Muscle of leg (tissue), 16 donors: ENCODE measurements at places on chromosomes 2 and 18.

- no peak for DNase-seq
These were observed 175.8 kb upstream of the PIEZO2 start for GRCh38 chr18:11324956-11325882.

DNA sequence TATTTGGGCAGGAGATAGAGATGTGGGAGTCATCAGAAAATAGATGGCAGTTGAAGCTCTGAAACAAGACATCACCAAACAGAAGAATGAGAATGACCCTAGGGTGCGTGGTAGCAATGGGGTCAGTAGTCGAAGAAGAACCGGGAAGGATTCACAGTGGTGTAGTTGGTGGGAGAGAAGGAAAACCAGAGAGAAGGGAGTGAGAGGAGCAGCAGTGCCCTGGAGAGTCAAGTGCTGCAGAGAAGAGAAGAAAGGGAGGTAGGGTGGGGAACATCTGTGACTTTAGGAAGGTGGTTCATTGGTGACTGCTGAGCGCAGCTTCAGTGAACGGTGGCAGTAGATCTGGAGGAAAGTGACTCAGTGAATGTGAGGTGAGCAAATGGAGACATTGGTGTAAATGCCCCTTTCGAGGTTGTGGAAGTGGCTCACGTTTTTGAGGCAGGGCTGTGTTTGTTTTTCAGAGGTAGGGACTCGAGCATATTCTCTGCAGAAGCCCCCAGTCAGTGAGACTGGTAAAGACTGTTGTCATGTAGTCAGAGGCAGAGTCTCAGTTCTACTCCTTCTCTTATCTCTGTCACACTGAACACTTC, 36.4 kb downstream of the CDC42EP3 start:
- DNase-seq: no peak

DNA sequence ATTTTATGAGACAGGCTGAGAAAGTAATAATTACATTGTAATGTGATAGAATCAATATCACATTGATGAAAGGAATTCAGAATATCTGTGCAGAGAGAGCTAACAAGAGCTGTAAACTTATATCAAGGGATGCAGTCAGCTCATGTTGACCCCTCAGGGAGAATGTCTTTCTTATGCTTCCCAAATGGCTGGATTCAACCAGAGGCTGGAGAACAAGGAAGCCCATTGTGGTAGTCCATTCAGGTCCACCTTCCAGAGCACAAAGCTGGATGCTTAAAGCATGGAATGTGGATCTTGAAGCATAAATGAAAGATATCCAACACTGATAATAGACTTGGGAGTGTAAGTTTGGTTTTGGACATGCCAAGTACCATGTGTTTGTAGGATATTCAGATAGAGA, 220.0 kb downstream of the FIGN start:
- DNase-seq: no peak

DNA sequence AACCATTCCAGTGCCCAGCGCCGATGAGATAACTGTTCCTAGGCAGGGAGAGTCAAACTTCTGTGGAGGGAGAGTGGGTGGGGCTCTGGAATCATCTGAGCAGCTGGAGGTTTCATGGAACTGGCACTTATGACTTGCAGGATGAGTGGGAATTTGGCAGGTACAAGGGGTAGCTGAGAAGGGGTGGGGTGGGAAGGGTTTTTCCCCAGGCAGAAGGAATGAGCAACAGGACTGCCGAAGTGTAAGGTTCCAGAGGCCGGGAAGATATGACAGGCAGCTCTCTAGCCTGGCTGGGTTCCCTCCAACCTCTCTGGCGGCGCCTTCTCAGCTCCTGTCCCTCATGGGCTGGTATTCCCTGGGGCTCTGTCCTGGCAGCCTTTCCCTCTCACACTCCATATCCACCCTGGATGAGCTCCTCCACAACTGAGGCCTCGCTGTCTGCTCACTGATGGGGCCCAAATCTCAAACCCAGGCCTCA, 2.5 kb upstream of the TET3 start:
- no peak for DNase-seq

DNA sequence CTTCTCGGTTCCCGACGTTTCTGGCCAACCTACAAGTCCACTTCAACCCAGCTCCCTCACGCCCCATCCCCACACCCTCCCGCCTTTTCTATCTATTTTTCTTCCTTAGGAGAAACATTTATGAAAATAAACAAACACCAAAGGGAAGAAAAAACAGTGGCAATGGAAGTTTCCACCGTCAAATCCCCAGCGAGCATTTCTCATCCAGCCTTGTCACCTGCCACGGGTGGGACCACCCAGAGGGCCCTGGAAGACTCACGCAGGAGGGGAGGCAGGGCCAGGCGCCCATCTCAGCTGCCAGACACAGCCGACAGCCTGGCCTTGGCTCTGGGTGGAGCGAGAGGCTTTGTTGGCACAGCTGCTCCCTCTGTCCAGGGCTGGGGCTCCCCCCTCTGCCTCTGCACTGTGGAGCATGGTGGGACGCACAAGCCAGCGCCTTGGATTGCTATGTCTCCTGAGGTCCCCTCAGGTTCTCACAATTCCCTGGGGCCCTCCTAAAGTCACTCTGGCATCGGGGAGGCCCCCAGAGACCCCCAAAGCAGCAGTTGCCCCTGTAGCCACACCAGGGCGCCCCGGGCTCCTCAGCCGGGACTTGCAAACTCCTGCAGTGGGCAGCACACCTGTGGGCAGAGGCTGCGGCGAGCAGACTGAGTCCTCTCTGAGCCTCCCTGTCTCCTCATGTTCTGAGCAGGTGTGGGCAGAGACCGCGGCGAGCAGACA, 395.7 kb upstream of the SALL3 start:
- DNase-seq: no peak

DNA sequence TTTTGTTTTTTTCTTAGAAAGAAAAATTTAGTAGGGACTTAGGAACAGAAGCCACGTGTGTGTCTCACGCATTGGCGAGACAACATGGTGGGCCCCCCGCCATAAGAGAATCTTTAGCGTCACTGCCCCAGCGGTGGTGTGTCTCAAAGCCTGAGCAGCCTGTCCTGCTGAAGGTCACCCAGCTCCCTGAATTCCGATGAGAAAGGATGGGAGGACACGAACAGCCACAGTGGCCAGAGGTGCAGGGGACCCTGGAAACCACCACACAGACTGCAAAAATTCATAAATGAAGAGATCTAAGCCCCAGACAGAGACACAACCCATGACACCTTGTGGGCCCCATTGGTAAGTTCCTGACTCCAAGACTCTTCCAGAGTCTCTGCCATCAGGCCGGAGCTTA, 266.1 kb upstream of the RAB6C start:
- DNase-seq: no peak

DNA sequence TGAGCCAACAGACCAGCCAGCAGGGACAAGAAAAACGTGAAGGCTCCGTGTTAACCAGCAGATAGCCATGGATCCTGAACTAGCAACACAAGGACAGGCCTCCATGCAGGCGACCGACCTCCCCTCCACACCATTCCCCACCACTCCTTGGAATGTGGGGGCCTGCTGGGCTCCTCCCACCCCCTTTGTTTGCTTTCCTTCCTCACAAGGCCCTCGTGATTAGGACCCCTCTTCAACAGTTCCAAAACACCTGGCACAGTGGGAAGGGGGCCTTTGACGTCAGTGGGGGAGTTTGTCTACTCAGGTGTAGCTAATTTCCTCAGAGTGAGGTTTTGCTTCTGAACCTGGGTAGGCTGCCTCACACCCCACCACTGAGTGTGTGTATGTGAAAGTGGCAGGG, 37.8 kb downstream of the SLC14A2 start:
- no peak for DNase-seq

DNA sequence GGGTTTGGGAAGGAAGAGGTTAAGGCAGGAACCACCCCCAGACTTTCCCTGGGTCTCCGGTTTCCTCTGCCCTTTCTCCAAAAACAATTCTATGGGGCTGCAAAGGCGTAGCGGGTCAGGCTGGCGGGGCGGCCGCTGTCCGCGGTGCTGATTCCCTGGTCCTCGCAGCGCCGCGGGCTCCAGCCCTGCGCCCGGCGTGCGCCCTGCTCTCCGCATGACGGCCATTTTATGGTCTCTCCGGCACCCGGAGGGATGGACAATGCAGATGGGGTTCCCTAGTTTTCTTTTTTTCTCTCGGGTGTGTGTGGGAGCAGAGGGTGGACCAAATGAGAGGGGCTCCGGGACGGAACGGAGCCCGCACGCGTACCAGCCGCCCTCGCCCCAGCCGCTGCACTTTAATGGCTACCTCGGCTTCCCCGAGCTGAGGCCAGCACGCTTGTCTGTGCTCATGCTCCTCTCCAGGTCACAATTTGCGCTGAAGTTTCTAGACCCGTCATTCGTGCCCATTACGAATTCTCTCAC, 1.6 kb downstream of the ST8SIA3 start:
- DNase-seq: peak; percentile 51

GRCh38 chr18:56108478-56109367, 520.7 kb upstream of the TCF4 start:
- DNase-seq: peak; percentile 48

- peak; percentile 21 for DNase-seq
These were observed 132.6 kb upstream of the RBBP8 start for GRCh38 chr18:22800551-22800951.

- peak; percentile 14 for DNase-seq
These were observed 128.4 kb upstream of the CBLN2 start for GRCh38 chr18:72672364-72673184.

DNA sequence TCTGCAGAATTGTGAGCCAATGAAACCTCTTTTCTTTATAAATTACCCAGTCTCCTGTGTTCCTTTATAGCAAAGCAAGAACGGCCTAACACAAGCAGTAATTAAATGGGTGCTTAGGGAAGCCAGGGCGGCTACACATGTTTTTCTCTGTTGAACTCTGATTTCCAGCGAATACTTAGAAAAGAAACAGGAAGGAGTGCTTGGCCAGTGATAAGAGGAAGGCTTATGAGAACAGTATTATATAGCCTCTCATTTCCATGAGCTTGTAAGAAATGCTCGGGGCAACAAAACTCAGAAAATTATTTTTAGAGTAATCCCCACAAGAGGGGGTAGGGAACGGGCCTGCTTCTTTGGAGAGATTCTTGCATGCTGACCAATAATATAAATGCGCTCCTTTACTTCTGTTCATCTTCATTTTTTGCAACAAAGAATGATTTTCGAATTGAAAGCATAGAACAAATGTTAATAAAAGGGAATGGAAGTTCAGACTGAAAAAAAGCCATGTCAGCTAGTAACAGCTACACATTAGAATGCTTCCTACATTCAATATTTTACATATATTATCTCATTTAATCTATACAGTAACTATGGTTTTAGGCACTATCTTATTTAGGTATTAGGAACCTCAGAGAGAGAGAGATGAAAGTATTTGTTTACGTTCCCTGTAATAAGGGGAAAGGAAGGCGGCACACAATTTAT, 49.7 kb upstream of the CCDC85A start:
- peak; percentile 28 for DNase-seq

DNA sequence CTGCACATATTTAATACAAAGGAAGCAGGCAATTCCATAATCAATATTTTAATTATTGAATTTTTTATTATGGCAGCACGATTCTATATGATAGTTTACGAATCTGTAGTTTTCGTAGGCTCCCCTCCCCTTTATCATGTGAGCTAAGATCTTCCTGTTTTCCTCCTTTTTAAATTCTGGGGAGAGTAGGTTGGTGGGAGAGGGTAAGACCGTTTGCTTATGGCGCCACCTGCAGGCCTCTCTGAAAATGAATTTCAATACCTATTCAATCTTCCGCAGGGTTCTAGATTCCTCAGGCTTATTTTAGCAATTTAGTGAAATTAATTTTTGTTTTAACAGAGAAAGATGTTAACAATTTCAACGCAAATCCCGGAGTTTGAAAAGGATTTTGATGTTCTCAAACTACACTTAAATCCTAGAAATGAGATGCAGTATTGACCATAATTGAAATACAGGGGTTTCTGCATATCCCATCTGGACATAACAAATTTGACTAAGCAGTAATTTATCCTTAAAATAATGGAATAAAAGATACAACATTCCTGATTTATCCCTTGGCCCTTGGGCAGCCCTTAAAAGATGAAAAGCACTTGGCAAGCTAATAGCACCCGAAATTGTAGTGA, 12.8 kb upstream of the GBX2 start:
- peak; percentile 60 for DNase-seq

- no peak for DNase-seq
These were observed 98.0 kb downstream of the CCDC138 start for GRCh38 chr2:108884619-108885018.

- DNase-seq: no peak
These were observed 89.6 kb downstream of the NR4A2 start for GRCh38 chr2:156242874-156243273.

- DNase-seq: no peak
These were observed 1.8 kb upstream of the KCNG3 start for GRCh38 chr2:42495611-42496010.

- no peak for DNase-seq
These were observed 1004.9 kb upstream of the ZEB2 start for GRCh38 chr2:145524836-145525235.

DNA sequence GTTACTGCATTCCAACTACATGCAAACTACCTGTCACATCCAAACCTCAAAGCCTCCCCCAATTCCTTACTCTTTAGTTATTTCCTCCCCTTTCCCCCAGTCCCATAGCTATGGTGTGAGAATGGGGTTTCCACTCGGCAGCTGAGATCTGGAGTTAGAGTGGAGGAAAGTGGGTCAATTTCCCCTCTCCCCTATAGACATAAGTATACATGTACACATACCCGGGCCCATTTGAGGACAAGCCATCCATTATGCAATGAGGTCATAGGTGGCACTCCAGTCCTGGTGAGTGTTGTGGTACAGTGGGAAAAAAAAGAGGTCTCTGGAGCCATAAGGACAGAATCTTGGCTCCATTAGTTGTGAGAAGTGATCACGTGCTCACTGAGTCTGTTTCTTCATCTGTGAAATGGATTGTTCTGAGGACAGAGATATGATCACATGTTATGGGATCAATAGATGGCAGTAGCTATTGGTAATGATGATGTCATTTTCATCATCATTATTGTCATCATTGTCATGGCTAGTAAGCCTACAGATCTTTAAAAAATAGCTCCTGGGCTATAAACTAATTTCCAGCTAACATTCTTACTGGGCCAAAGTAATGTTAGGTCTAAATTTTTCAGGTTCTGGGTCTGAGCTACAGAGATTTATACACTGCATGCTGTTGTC, 119.0 kb downstream of the BCL2L11 start:
- DNase-seq: no peak

DNA sequence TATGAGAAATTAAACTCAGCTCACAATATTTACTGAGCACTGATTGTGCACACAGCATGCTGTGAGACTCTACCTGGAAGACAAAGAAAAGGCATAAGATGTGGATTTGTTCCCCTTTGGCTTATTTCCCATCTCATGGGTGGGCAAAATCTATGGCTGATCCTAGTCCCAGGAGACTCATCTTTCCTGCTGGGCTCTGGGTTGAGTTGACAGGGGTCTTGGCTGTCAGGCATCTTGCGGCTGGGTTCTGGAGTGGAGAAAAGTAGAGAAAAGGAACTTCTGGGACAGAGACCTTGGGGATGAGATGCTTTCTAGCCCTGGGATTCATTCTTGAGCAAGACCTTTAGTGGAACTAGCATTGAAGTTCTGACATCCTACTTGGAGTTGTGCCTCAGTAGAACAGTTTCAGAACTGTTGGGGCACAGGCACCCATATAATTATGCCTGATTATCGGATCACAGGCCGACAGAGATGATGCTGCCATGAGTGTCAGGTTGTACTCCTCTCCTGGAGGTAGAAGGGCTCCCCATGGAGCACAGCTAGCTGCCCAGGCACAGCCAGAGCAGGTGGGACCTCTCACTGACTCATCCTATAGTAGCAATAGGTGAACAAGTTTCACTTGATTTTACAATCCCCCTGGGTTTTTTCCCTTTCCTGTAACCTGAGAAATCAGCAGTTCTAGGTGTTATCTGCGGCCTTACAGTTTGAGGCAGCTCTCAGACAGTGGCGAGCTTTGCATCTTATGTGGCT, 260.9 kb downstream of the CYRIA start:
- no peak for DNase-seq
